ENCODE measurements at places on chromosomes 3 and 15.

- peak; percentile 54 for DNase-seq
Measured at GRCh38 chr15:75104804-75105557, 81.6 kb downstream of the PPCDC start.

DNA sequence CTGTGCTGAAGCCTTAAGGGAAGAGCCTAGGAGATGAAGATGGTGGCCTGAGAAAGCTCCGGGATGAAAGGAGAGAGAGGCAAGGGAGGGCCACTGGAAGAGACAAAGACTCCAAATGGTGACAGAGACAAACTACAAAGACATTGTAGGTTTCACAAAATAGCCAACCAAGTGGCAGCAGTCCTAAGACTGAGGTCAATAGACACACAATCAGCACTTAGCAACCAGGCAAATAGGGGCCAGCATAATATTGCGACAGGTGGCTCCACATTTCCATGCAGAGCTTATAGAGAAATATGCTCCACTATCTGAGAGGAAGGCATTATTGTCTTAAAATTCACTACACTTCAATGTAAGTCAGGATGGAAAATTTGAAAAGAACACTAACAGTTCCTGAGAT, 22.1 kb upstream of the MYO5C start:
- no peak for DNase-seq

- DNase-seq: no peak
Measured at GRCh38 chr15:43093026-43093425, 12.8 kb downstream of the UBR1 start.

DNA sequence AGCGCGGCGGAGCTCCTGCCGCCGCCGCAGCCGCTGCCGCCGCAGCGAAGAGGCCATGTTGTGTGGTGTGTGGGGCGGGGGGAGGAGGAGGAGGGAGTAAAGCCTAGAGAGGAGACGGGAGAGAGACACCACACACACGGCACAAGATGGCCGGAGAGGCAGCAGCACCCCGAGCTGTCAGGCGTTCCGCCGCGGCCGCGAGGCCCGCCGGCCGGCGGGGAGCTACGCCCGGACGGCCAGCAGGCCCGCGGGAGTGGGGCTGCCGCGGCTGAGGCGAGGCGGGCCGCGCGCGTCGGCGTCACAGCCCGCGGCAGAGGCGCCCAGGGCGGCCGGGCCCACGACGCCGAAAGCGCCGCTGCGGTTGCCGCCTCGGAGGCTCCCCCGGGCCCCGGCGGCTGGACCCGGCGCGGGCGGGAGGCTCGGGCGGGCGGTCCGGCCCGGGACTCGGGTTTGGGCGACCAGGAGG, 17.4 kb upstream of the CHD2 start:
- no peak for DNase-seq

- no peak for DNase-seq
Measured at GRCh38 chr3:49412632-49413337, 562 bp downstream of the TCTA start.

GRCh38 chr15:60720493-60721256, 241.7 kb upstream of the ICE2 start:
- no peak for DNase-seq
